HL-60 (cell line): ENCODE measurements at places on chromosomes 5 and 9.

- DNase-seq: no peak
These were observed 56.9 kb downstream of the HOMER1 start for GRCh38 chr5:79456890-79457583.

- DNase-seq: no peak
These were observed 295.5 kb downstream of the PRR16 start for GRCh38 chr5:120759587-120759986.

GRCh38 chr9:36640771-36641381 lies 68.2 kb downstream of the MELK start:
- no peak for DNase-seq

- DNase-seq: no peak
These were observed 1.2 kb downstream of the ARRDC3 start for GRCh38 chr5:91381774-91382359.

DNA sequence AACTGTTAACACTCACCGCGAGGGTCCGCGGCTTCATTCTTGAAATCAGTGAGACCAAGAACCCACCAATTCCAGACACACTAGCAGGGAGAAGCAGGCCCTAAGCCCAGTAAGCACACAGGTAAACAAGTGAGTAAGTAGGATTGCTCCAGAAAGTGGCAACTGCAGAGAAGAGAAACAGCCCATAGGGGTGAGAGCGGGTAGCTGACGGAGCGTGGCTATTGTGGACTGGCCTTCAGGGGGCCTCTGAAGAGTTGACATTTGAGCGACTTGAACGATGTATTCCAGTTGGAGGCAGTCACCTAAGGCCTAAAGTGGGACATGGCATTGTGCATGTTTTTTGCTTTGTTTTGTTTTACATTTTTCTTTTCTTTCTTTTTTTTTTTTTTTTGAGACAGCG lies 74.2 kb downstream of the TSPAN17 start:
- DNase-seq: no peak

- DNase-seq: no peak
These were observed 101.0 kb downstream of the TMEM232 start for GRCh38 chr5:110625376-110625999.

- DNase-seq: no peak
These were observed 351.2 kb downstream of the SH3GL2 start for GRCh38 chr9:17930071-17930470.

DNA sequence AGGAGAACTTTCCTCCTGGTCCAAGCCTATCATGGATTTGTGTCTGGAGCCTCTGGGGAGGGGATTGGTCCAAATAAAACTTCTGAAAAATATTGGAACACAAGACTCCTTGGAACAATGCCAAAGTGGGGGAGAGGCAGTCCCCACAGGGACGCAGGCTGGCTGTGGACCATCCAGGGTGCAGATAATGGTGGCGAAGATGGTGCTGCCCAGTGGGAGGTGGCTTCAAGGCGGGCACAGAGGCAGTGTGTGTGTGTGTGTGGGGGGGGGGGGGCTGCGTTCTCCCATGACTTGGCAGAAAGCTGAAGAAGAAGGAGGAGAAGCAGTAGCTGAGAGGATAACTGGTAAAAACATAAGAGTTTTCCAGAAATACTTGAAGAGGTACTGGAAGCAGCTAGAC lies 186.4 kb downstream of the MELK start:
- no peak for DNase-seq

DNA sequence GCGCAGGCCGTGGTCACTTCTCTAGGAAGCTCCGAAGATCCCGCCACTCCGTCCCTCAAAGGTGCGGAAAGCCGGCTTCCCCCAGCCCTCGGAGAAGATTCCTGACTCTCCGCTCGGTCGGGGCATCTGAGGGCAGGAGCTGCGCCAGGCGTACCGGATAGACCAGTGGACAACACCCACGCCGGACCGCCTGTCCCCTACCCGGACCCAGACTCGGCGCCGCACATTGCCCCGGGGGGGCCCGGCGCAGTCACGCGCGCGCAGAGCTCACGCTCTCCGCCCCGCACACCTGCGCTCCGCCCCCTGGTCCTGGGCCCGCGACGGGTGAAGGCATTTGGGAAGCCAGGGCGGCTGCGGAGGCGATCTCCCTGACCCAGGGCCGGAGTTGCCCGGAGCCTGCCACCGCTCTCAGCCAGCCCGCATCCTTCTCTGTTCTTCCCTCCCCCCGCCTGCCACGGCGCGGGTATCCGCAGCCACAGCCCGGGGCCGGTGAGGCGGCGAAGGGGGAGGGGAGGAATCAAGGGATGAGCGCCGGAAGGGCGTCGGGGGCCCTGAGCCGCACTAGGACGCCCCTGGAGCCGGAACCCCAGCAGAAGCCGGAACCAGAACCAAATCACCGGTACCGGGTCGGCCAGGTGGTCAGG lies 448 bp downstream of the RELL2 start:
- peak; percentile 16 for DNase-seq

DNA sequence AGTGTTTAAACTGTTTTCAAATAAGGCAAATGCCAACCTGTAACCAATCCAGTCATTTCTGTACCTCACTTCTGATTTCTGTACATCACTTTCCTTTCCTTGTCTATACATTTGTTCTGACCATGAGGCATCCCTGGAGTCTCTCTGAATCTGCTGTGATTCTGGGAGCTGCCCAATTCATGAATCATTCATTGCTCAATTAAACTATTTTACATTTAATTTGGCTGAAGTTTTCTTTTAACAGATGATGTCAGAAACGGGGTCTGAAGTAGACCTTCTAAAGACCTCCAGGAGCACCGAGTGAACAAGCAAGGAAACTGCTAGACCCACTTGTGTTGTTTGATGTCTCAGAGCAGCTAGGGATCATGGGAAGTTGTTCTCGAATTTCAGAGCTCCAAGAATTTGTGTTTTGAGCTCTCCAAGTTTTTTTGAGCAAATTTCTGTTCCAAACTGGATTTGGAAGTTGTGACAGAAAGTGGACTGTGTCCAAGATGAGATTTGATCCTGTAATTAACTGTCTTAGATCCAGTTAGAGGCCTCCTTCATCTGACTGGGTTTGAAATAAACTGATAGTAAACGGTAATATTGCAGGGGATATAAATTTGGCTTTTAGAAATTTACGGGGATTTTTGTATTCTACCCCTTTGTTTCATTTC lies 490.8 kb upstream of the ST8SIA4 start:
- no peak for DNase-seq

- DNase-seq: peak; percentile 17
These were observed 9.1 kb downstream of the GFPT2 start for GRCh38 chr5:180343831-180344695.

DNA sequence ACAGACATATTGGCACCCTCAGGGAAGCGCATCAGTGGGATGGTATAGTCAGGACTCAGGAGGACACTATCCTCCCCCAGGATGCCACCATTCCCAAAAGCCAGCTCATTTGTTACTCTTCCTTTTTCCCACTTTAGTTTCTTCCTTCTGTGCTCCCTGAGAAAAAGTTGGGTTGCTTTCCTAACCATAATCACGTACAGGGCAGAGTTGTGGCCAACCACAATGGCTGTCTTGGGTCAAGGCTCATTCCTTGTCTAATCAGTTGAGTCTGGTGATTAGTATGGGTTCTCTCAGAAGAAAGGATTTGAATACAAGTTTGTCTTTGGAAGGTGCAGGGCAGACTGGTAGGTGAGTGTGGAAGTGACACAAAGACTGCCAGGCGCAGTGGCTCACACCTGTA lies 26.6 kb upstream of the ATP6V1G1 start:
- DNase-seq: no peak

- DNase-seq: no peak
These were observed 281.9 kb downstream of the GAS1 start for GRCh38 chr9:86665416-86665815.

- no peak for DNase-seq
These were observed 153.8 kb upstream of the PHYKPL start for GRCh38 chr5:178386336-178386931.

- no peak for DNase-seq
These were observed 456.5 kb downstream of the CDH18 start for GRCh38 chr5:19531374-19531952.

- peak; percentile 65 for DNase-seq
These were observed 14.3 kb upstream of the NR4A3 start for GRCh38 chr9:99807276-99807852.

DNA sequence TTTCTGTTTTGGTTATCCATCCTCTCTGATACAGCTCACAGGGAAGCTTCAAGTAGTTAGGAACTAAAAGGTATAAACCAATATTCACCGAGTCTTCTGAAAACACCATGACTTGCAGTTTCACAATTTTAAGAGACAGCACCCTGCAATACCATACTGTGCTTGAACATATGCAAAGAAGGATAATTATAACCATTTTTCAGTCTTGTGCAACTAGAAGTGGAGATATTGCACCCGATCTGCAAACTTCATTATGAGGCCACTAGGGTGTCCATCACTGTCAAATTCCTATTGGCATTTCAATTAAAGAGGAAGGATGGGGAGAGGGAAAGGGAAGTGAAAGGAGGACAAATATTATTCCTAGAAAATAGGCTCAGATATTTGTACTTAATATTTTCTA lies 32.4 kb upstream of the CEP120 start:
- peak; percentile 4 for DNase-seq

DNA sequence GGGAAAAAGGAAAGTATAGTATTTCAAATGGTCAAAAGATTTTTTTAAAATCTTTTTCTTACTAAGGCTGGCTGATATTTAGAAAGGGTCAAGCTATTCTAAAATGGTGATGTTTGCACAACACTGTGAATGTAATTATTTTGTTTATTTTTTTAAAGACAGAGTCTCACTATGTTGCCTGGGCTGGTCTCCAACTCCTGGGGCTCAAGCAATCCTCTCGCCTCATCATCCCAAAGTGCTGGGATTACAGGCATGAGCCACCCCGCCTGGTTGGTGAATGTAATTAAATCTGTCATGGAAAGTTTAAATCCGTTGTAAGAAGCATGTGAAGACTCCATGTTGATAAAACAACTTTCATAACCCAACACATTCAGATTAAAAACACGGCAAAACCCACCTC lies 2.6 kb downstream of the UBTD2 start:
- DNase-seq: no peak

DNA sequence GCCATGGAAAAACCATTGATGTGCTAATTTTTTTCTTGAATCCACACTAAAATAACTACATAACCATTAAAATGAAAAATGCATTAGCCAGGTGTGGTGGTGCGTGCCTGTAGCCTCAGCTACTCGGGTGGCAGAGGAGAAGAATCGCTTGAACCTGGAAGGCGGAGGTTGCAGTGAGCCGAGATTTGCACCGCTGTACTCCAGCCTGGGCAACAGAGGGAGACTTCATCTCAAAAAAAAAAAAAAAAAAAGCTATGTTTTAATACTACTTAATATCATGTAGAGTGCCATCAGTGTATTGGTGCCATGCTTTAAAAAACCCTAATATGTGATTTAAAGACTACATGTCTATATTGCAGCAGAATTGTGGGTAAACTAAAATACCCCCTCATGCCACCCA lies 58.9 kb downstream of the NDFIP1 start:
- DNase-seq: no peak

DNA sequence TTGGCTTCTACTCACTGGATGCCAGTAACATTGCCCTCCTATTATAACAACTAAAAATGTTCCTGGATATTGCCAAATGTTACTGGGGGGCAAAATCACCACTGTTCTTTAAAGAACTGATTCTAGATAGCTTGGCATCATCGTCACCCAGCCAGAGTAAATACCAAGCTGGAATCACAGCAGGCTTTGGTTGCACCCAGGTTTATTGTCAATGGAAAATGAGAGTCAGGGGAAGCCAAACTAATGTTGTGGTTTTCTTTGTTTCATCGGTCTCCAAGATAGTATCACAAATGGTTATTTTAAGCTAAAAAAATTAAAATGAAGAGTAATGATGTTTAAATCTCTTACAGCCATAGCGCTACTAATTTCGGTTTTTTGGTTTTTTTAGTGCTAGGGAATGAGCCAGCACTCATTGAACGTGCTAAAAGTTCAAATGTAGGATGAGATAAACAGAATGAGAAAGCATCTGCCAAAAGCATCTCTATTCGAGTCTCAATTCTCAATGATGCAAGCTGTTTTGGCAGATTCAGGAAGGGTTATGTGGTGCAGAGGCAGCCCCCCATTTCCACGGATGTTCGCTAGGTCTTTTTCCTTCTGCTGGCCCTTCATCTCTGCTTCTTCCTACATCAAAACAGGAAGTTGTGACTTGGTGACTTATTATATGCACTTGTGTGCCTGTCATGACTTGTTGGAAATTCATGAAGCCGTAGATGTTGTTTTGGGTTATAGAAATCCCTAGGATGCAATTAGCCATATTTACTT lies 558.0 kb downstream of the EBF1 start:
- no peak for DNase-seq

DNA sequence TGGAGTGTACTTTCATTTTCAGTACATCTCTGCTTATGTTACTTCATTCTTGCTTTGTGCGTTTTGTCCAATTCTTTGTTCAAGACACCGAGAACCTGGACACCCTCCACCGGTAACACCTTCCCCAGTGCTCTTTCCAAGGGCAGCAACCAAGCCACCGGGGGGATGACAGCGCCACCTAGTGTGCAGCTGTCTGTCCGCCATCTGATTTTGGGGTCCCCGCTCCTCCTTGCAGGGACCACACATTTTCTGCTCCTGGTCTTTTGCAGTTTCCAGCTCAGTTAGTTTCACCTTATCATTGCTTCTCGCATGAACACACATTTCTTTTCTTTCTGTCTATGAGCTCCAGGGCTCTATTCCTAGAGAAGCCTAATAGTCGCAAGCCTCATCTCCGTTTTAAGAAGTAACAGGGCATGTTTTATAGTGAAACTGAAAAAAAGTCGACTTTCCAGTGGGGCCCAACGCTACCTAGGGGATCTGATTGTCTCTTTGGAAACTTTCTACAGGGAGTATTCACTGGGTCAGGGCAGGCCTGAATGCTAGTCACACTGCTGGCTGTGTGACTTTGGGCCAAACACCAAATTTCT lies 152.1 kb downstream of the FSTL4 start:
- peak; percentile 1 for DNase-seq

- DNase-seq: no peak
These were observed 52.3 kb downstream of the NLN start for GRCh38 chr5:65774346-65774745.

DNA sequence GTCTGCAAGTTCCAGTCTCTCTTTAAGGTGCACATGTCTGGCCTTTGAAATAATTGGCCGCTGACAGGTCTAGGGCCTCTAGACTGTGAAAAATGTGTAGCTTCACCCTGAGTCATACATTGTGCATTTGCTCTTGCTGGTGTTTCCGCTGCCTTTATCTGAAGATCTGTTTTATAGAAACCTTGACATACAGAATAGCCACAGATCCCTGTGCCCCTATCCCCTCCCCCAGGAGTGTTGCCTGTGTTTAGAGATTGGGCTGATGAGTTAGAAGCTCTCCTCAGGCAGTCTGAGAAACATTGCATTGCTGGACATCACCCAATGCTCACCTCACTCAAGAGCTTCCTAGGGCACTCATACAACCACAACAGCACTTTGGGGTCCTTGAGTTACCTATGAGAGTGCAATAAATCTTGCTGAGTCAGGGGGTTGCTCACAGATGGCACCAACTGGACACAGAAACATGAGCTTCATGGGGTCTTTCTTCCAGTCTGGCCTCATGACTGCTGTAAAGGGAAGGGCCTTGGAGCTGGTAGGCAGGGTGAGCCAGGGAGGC lies 3.8 kb upstream of the ZNF782 start:
- no peak for DNase-seq

GRCh38 chr5:174655351-174655750 lies 69.0 kb upstream of the MSX2 start:
- DNase-seq: no peak

- DNase-seq: no peak
These were observed 125.3 kb upstream of the DAPK1 start for GRCh38 chr9:87372356-87372851.

GRCh38 chr9:134224127-134224526 lies 59.8 kb upstream of the RNU6ATAC start:
- DNase-seq: no peak

- no peak for DNase-seq
These were observed 241.8 kb upstream of the MSX2 start for GRCh38 chr5:174482607-174483024.
